ENCODE measurements at places on chromosomes 6 and 20.
A peak's percentile ranks its signal among the peaks of the same experiment; 100 is the strongest.

GRCh38 chr6:139847457-139847813 is 473.0 kb upstream of the CITED2 start:
- peak; percentile 50 for DNase-seq

- DNase-seq: peak; percentile 23
These were observed 31.4 kb downstream of the FOXP4 start for GRCh38 chr6:41577356-41578216.

GRCh38 chr6:73695619-73696421 is at the start of gene CD109:
Gene CD109, plus strand, starts transcription at chr6:73696203. Its CDS starts 13 bp downstream, at chr6:73696216.
- DNase-seq: peak; percentile 89

GRCh38 chr20:37108676-37109075 is 12.9 kb upstream of the RBL1 start:
- no peak for DNase-seq

DNA sequence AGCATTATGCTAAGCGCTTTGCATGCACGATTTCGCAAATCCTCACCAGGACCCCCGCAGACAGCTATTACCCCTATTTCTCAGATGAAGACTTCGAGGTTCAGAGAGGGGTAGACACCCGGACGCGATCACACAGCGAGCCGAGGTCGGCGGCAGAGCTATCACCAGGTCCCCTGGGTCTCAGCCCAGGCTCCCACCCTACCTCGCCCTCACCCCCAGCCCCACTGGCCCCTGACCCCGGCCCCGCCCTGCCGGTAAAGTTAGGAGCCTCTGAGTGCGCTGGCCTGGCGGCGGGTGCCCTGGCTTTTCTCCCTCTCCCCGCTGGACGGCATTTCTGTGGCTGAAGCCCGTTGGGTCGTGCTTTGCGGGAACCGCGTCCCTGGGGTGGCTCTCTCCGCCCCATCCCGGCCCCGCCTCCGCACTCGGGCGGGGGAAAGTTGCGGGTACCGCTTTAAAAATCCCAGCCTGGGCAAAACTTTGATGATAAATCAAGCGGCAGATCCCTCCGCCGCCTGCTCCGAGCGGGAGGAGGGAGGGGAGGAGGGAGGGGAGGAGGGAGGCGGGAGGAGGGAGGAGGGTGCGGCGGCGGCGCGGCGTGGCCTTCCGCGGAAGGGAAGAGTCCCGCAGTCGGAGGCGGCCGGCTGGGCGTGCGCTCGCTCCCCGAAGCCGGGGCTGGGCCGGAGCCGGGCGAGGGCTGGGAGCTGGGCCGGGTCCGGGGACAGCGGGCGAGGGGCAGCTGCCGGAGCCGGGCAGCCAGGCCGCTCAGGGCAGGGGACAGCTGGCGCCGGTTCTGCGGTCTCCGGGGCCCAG is at the start of gene VSTM2L:
TSS of gene VSTM2L (plus strand) at position 624 of the 810 bp plus-strand sequence. CDS start 224 bp downstream, outside the sequence.
- peak; percentile 72 for DNase-seq

DNA sequence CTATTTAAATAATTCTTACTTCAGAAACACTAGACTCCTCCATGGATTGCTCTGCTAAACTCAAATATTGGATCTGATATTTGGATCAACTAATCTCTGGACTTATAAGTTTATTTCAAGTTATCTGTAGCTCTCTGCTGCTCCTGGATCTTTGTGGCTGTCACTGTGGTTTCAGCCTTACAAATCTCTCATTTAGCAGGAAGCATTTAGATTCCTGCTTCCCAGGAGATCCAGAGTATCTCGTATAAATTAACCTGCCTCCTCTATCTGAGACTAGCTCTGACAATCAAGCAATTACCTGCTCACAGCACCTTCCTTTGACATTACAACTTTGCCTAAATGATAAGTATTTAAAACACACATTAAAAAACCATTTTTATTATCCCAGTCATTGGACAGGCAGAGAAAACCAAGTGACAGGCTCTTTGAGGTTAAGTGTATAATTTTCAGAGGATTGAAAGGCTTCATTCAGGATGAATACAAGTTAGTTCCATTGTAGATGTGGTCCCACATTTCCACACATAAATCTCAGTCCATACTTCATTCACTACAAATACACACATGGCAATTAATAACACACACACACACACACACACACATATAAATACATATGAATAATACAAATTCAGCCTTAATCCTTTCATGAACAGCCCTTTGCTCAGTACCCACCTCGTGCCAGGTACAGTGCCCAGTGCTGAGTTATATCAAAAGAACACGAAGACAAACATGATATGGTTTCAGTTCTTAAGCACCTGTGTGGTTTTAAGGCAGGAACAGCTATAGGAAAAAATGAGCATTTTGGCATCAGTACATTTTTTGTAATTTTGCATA is 55.5 kb upstream of the PLCB1 start:
- DNase-seq: peak; percentile 36

DNA sequence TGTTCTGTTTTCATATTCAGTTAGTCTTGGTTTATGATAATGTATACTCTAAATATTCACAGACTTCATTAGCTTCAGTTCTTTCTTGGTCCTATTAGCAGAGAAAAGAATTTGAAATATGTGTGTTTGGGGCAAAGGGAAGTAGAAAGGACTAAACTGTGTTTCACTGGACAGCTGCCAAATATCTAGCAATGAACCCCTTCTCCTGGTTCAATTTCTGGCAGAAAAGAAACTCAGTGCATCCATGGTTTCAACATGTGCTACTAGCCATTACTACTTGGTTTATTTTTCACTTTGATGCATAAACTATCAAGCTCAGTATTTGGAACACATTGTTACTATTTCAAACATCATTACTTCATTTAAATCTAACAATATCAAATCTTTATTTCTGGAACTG is 43.6 kb downstream of the FBXL4 start:
- no peak for DNase-seq

- DNase-seq: no peak
These were observed 50.5 kb downstream of the REV3L start for GRCh38 chr6:111432511-111432910.

DNA sequence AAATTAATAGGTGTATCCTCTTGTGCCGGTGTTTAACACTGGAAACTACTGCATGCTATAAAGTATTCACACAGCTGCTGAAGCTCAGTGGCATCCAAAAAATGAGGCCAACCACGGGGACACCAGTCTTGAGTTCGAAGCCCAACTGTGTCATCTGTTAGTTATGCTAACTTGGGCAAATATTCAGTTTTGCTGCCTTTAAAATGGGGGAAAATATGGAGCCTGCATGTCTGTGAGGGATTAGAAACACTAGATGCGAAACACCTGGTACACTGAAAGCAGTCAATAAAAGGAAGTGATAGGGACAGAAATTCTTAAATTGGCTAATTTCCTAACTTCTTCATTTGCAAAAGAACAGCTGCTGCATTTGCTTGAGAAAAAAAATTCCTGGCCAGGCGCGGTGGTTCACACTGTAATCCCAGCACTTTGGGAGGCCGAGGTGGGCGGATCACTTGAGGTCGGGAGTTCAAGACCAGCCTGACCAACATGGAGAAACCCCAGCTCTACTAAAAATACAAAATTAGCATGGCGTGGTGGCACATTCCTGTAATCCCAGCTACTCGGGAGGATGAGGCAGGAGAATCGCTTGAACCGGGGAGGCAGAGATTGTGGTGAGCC is 36.6 kb upstream of the MLIP start:
- DNase-seq: no peak

DNA sequence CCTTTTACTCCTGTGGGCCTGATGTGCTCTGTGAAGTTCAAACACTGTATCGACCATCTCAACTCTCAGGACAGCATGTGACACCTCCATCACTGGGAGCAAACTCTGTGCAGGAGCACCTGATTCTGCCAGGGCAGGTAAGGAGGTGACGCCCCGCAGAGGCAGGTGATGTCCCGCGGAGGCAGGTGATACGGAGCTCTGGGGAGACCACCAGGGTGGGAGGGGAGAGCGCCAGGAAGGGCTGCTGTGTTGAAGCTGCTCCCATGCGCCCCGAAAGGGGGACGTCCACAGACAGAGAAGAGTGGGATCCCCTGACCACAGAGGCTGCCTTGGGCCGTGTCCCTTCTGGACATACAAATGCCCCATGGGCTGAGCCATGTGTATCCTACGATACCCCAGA is 58.3 kb downstream of the DACT2 start:
- no peak for DNase-seq

DNA sequence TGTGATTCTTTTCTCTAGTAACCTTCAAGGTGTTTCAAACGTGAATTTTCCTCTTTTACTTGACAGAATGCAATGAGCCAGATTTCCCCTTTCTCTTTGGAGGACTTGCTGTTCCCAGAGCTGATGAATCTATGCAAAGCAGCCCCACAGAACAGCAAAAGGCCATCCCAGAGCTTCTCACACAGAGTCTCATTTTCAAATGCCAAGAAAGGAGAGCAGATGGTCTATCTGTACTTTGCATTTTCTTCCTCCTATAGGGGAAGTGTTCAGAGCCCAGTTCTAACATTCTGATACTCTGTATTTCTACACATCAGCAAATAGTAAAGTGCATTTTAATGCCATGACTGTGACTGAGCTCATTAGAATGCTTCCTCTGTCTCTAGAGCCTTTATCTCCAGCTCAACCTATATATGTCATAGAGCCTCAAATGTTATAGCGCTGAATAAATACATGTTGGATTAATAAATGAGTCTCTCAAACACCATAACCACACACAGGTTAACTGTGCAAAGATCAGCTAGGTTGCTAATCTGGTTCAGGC is 81.8 kb upstream of the EYA4 start:
- no peak for DNase-seq

- DNase-seq: no peak
These were observed 139.9 kb upstream of the CDYL start for GRCh38 chr6:4636191-4636880.

DNA sequence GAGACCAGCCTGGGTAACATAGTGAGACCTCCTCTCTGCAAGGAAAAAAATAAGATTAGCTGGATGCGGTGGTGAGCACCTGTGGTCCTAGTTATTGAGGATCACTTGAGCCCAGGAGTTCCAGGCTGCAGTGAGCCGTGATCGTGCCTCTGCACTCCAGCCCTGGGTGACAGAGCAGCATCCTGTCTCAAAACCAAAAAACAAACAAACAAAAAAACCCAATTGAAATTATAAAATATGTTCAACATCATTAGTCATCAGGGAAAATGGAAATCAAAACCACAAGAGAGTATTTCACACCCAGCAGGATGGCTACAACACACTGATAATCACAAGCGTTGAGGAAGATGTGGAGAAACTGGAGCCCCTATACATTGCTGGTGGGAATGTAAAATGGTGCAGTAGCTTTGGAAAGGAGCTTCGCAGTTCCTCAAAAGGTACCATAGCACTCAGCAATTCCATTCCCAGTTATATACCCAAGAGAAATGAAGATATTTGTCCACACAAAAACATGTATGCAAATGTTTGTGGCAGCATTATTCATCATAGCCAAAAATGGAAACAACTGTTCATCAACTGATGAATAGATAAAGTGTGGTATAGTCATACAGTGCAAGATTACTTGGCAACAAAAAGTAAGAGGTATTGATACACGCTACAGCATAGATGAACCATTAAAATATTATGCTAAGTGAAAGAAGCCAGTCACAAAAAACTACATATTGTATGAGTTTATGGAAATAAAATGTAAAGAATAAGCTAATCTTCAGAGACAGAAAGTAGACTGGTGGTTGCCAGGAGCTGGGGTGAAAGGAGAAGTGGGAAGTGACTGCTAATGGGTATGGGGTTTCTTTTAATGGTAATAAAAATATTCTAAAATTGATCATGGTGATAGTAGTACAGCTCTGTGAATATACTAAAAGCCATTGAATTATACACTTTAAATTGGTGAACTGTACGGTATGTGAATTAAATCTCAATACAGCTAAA is 38.7 kb upstream of the RIPOR2 start:
- no peak for DNase-seq

DNA sequence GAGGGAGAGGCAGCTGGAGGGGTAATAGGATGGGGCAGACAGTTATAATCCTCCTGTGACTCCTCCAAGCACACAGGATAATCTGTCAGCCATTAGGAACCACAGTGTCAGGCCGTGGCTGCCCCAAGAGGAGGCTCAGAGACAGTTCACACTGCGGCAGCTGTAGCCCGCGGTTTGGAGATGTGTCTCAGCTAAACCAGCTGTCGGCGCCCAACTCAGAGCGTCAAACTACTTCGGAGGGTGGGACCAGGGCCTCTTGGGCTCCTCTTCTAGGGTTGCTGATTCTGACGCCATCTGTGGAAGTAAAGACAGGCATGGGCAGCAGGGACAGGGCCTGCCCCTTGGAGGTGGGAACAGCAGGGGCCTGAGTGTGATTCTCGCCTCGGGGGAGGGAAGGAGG is 309.8 kb downstream of the CDC5L start:
- peak; percentile 78 for DNase-seq

GRCh38 chr20:50276119-50277063 is 85.8 kb downstream of the CEBPB start:
- no peak for DNase-seq

GRCh38 chr20:3572151-3572550 is 91.0 kb downstream of the GFRA4 start:
- DNase-seq: peak; percentile 11

- DNase-seq: no peak
These were observed 12.2 kb downstream of the NFKBIL1 start for GRCh38 chr6:31559606-31559957.

GRCh38 chr20:41100001-41100480 is 37.3 kb upstream of the PLCG1 start:
- no peak for DNase-seq

GRCh38 chr6:152226119-152226518 is 411.0 kb downstream of the SYNE1 start:
- DNase-seq: no peak

DNA sequence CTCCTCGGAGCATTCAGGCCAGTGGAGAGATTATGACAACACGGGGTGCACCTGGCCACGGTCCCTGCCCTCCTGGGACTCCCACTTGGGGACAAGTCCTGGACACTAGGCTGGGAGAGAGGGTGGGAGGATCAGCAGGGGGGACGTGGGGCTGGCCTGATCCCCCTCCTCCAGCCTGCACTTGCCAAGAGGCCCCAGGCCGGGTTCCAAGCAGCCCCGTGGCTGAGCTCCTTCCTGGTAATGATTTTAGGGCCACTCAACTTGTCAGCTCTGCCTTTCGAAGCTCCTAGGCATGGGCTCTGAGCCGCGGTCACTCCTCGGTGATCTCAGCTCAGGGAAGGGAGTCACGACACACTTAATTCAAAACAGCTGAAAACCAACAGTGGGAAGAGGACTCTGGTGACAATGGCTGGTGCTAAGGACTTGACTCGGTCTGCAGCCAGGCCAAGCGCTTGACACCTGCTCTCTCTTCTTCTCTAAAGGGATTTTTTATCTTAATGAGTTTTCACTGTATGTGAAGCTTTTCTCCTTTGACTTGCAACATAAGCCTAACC is 161.7 kb downstream of the BMP7 start:
- DNase-seq: no peak

DNA sequence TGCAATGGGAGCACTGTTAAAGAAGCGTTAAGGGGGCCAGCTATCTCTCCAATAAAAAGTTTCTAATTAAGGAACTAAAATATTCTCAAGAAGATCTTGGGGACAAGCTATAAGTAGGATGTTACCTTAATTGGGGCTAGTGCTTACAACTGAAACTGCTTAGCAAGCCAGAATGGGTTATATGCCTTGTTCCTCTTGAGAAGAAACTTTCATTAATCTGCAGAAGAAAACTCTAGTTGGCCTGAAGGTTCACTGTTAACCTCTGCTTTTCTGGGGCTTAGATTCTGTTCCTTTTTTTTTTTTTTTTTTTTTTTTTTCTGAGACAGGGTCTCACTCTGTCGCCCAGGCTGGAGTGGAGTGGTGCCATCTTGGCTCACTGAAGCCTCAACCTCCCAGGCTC is 82.2 kb downstream of the BACH2 start:
- no peak for DNase-seq

GRCh38 chr20:12762725-12763124 is 246.0 kb upstream of the SPTLC3 start:
- no peak for DNase-seq

Measured in amniotic epithelial cell (primary cell).